ENCODE measurements at places on chromosomes 4 and X.

- DNase-seq = no peak
Measured at GRCh38 chr4:145484225-145484846, 2.7 kb downstream of the SMAD1 start.

DNA sequence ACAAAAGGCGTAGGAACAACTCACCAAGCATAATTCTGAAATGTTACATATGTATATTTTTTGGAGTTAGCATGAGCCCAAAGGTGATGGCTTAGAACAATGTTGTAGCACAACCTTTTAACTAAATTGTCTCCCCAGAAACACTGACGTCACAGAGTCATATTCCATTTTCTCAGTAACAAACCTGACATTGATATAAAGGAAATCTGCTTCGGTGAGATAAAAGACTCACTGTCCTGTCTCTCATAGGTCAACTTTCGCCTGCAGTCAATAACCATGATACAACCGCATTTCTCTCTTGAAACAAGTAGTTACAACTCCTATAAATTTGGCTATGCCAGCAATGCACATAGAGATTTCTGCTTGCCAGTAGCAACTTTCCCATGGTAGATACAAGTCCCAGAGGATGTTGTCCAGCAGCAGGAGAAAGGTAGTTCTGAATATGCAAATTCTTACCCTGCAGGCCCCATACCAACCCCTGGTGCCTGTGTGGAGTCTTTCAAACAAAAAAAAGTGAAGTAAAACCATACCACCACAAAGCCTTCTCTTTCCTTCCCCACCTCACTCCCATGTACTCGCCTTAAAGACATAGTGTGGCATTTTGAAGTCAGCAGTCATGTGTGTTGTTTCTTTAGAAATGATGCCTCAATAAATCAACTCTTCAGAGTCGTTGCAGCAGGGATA lies 47.9 kb downstream of the MTM1 start:
- no peak for DNase-seq

GRCh38 chrX:153593811-153594500 lies 5.0 kb downstream of the CCNQ start:
- DNase-seq = no peak

- DNase-seq = peak; percentile 37
Measured at GRCh38 chr4:15794426-15794825, 16.3 kb downstream of the CD38 start.

DNA sequence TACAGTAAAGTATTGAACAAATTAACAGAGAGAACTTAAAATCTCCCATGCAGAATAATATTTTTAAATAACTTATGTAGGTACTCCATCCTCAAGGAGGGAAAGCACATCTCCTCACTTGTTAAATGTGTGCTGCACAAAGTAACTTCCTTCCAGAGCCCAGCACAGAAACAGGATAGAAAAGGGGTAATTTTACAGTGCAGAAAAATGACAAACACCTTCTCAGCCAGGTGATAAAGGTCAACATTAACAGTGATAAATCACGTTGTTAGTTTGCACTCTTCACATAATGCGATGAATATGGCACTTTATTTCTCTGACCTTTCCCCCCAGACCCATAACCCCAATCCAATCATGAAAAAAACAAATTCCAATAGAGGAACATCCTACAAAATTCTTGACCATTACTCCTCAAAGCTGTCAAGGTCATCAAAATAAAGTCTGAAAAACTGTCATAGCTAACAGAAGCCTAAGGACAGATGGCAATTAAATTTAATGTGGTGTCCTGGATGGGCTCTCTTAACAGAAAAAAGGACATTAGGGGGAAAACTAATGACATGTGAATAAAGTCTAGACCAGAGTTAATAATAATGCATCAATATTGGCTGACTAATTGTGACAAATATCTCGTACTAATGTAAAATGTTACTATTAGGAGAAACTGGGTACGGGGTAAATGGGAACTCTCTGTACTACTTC lies 547.4 kb upstream of the AGA start:
- no peak for DNase-seq

GRCh38 chr4:75672461-75673026 lies 667 bp downstream of the G3BP2 start:
- DNase-seq = peak; percentile 93

GRCh38 chr4:17787315-17787714 lies 5.9 kb upstream of the FAM184B start:
- DNase-seq = no peak

Data from esophagus muscularis mucosa (tissue), 4 donors.